ENCODE measurements at places on chromosomes 4 and X.

GRCh38 chr4:128275346-128275745 is 12.3 kb downstream of the PGRMC2 start:
- DNase-seq: no peak

DNA sequence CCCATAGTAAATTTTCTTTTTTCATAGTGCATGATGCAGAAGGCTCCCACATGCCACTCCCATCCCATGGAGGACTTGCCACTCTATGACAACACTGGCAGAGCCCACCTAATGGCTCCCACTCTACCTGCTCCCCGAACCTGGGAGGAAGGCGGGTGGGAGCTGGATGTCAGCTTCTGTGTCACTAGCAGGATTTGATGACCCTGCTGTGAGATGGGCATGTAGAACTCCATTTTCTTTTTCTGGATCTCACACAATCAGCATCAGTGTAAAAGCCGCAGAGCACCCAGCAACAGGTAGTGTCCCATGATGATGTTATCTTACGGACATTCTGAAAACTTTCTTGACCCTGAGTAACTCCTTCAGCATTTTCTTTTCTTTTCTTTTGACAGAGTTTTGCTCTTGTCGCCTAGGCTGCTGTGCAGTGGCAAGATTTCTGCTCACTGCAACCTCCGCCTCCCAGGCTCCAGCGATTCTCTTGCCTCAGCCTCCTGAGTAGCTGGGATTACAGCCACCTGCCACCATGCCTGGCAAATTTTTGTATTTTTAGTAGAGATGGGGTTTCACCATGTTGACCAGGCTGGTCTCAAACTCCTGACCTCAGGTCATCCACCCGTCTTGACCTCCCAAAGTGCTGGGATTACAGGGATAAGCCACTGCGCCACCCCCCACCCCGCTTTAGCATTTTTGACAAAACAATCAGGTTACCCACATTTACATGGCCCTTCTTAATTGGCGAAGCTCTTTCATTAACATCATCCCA is 15.0 kb upstream of the ADH1A start:
- no peak for DNase-seq

GRCh38 chr4:8383451-8384160 is 56.9 kb downstream of the ACOX3 start:
- DNase-seq: no peak

DNA sequence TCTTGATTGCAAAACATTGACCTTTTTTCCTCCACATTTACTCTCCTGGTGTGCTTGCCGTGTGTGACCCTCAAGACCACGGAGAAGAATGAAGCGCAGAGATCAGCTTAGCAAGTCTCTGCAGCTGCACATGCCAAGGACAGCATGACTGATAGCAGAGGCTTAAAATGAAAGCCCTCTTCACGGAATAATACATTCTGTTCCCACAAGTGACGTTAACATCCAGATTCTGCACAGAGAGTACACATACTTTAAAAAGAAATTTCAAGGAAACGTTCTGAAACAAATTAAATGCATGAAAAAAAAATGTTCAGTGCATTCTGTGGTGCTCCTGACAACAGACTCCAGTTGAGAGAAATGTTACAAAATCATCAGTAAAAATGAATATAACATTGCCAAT is 60.9 kb downstream of the SLC7A11 start:
- DNase-seq: no peak

- no peak for DNase-seq
These were observed 32.1 kb downstream of the SLC34A2 start for GRCh38 chr4:25687773-25688172.

- DNase-seq: no peak
These were observed 902 bp upstream of the LARP1B start for GRCh38 chr4:128060121-128060698.

- no peak for DNase-seq
These were observed 8.1 kb downstream of the CRMP1 start for GRCh38 chr4:5884796-5885195.

GRCh38 chrX:71515038-71515396 is 17.9 kb upstream of the OGT start:
- DNase-seq: no peak

- DNase-seq: no peak
These were observed at the start of gene ARHGEF9 for GRCh38 chrX:63784902-63785707. Gene ARHGEF9, minus strand, starts transcription at chrX:63785214. Its CDS starts 69 bp downstream, at chrX:63785145.

DNA sequence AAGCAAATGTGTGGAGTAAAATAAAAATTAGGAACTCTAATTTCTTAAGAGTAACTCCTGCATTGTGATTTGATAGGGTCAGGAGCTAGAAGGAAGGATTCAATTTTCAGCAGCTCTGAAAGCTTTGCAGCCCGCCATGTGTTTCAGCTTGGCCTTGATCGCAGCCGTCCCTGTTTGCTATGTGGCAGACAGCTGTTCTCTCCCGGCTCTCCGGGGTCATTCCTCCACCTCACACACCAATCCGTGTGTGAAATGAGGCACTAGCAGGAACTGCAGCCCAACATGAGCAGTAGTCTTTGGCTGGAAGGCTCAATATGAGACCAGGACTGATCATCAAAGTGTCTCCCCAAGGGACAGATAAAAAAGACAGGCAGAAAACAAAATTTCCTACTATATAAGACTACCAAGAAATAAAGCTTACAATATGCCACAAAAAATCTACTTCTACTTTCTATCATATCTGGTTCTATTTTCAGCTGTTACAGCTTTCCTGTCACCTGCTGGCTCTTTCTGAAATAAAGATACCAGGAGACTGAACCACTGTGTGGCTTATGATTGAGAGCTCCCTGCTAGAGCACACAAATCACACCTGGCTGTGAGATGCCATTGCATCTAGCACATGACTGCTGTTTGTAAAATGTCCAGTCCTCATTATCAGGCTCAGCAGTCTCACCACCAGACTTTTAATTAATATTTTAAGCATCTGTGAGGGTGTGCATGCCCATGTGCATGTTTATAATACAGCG is 44.1 kb upstream of the SEC24B start:
- no peak for DNase-seq

GRCh38 chrX:50106051-50106675 is 94.6 kb downstream of the AKAP4 start:
- DNase-seq: no peak

DNA sequence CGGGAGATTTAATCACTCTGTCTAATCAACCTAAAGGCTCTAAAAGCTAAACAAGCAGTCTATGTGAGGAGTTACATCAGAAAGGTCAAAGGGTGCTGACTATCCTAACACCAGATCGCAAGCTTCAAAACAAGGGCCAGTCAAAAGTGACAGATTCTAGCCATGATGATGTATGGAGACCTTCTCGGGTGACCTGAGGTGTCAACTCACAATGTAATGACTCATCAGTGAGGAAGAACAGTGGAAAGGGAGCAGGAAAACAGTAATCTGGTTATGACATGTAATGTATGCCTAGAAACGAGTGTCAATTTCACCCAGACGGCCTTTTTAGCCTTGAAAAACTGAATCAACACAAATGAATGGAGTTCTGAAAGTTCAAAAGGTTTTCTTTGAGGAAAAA is 375.3 kb downstream of the IDS start:
- no peak for DNase-seq

GRCh38 chr4:102474736-102475504 is 26.2 kb upstream of the NFKB1 start:
- DNase-seq: no peak

DNA sequence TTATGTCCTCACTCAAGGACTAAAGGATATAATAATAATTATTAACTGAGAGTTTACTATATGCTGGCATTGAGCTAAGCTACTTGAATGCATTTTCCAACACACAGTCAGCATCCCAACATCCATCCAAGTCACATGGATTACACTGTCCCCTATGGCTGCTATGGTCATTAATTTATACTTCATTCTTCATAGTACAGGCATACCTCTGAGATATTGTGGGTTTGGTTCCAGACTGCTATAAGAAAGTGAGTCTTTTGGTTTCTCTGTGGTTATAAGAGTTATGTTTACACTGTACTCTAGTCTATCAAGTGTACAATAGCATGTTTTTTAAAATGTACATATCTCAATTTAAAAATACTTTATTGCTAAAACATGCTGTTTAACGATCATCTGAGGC is 89.2 kb downstream of the LNX1 start:
- no peak for DNase-seq

- DNase-seq: no peak
These were observed 43.7 kb upstream of the XK start for GRCh38 chrX:37641859-37642258.

GRCh38 chr4:92101737-92102172 is 202.0 kb upstream of the GRID2 start:
- no peak for DNase-seq

DNA sequence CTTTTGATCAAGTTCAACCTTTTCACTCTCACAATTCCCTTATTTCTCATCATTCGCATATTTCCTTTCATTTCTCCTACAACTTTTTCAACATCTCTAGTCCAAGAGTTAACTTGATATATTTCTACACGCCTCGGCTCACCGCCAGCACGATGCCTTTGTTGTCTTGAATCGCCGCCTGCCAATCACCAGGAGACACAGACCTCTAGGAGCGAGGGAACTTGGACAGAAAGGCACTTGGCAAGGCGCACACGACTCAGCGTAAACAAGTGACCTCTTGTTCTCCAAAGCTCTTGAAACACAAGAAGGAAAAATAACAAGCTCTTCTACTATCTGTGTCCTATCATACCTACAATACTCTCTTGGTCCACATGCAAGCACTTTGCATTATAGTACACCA is 27.1 kb upstream of the RBMX start:
- DNase-seq: no peak

GRCh38 chr4:110878413-110878812 is 255.5 kb upstream of the PITX2 start:
- DNase-seq: no peak

DNA sequence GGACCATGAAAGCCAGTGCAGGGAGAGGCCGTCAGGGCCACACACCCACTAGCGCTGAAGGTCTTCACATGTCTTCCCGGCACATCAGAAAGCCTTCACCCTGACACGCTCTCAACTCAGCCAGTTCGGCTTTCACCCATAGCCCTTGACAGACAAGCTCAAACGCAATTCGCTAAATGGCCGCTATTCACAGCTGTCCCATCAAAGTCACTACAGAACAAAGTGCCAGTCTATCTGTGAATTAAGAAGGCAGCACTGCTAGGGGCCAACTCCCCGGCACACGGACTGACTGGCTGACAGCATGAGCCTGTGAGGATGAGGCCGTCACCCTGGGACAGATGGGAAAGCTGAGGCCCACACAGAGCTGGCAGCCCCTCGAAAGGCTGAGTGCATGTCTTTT is 45.7 kb downstream of the ACOX3 start:
- no peak for DNase-seq

DNA sequence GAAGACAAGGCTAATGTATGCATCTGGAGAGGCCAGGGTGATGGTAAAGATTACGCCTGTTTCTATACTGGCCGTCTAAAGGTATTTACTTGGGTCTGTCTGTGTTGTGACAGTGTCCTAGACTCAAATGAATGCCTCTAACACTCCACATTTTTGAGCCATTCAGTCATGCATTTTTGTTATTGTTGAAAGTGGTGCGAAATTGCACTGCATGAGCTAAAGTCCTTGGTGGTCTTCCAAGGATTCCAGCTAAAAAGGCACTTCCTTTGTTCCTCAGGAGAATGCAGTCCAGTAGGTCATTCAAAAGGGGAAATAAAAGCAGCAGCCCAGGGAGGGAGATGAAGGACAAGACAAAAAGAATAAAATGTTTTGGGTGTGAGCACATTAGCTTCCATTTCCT is 3.0 kb downstream of the GPC4 start:
- DNase-seq: no peak

DNA sequence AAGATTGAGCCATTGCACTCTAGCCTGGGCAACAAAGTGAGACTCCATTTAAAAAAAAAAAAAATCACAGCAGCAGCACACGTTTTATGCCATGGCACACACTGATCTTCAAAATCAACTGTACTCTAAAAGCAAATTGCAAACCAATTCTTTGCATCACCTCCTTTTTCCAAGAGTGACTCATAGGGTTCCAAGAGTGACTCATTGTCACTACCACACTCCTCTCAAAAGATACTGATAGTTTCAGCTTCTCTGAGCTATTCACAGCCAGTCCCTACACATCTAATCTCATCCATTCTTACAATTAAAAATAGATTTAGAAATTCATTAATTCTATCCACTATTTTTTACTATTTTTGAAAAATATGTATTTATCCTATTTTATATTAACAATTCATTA is 1494.9 kb upstream of the AGA start:
- DNase-seq: no peak

GRCh38 chrX:119292445-119292844 is 56.4 kb downstream of the PGRMC1 start:
- DNase-seq: no peak

DNA sequence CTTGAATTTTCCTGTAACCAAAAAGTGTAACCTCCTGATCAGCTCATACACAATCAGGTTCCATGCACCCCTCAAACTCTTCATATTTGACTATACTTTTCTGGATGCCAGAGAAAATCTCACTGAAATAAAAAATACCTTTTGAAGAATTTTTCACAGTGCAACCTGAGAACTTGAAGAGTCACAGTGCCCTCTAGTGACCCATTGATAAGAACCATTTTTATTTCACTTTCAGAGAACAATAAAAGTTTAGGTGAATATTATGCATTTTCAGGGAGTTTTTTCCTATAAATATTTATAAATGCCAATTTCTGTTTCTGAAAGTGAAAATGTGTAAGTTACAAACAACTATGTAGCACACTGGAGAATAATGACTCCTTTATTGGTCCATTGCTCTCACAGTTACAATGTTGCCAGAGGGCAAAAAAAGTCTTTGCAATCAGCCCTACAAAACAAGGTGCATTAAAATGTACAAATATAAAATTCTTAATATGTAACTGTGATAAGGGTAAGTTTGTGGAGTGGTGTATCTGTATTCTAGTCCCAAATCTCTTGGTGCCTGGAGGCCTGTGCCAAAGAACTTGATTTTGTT is 153.6 kb upstream of the INTU start:
- DNase-seq: no peak

DNA sequence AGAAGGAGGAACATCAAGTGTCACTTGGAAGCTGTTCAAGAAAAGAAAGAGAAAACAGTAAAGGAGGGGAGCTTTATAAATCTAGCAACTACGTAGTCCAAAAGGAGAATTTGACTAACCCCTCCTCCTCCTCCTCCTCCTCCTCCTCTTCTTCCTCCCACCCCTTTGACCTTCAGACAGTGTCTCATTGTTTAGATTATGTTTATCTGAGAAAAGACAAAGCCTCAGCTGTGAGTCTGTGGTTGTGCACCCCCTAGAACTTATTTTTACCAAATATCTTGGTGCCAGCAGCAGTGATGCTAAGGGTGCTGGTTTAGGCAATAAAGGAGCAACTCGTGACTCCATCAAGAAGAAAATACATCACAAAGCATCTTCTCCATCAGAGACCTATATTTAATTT is 68.9 kb upstream of the BMP2K start:
- no peak for DNase-seq
